ENCODE measurements at places on chromosomes 11 and 22.

GRCh38 chr11:35185696-35186095 lies 46.7 kb downstream of the CD44 start:
- no peak for DNase-seq

- no peak for DNase-seq
These were observed 66.2 kb downstream of the THAP12 start for GRCh38 chr11:76314741-76315090.

DNA sequence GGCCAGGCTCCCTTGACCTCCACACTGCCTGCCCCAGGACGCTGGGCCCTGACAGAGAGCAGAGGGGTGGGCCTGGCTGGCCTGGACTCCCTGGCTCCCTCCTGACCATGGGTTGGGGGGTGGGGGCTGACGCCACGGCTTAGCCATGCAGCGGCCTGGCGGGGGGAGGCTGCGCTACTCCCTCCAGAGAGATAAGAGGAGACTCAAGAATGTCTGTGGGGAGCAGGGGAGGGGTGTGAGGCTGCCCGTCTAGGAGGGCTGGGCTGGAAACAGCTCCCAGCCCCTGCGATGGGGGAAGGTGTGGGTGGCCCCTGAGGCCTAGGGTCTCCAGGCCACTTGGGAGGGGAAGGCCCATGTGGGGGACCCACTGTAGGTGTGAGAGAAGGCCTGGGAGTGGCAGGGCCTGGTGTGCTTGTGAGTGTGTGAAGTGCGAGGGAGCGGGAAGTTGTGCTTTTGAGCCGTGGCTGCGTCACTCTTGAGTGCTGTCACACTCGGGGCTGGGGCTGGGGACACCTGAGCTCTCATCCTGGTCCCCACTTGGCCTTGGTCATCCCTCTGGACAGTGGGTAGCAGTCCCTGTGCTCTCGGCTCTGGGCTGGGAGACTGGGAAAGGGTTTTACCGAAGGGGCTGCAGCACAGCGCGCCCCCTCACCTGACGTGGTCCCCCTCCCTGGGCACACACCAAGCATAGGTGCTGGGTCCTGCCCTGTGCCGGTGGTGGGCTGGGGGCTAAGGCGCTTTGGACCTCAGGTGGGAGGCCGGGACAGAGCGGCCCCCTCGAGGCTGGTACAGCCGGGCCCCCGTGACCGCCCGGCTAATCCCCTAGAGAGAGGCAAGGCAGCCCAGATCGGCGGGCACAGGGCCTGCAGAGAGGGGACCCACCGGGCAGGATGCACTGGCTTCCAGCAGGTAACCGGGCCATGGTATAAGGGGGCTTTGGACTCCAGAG lies 2.4 kb downstream of the MYRF start:
- DNase-seq: no peak

GRCh38 chr11:111829185-111829968 lies 42.0 kb downstream of the ALG9 start:
- DNase-seq: no peak

DNA sequence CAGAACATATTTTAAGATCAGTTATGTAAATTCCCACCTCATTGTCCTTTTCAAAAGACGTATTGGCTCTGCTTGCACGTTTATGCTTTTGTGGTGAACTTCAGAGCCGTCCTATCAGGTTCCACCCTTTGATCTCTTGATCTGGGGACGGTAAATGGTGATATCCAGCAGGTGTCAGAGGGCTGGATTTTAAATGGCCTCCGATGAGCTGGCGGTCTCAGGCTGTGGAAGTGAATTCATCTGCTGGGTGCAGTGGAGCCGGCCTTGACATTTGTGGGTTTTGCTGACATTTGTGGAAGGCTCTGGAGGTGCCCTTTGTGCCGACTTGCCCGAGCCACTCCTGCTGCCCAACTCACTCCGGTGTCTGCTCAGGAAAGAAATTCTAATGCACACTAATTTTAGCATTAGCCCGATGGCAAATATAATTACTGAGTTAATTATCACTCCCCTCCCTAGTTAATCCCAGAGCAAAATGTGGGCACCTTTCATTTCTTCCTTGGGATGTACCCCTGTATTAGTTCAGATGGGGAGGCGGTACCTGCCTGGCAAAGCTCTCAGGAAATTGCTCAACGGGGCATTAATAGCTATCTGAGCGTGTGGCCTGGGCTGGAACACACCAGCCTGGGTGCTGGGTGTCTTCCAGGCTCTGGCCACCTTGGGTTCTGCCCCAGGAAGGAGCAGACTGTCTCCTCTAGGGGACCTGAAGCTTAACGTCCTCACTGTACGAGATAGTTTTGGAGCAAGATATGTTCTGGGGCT lies 9.1 kb downstream of the LRP5 start:
- DNase-seq: no peak

GRCh38 chr11:67502328-67502979 lies 2.7 kb downstream of the PITPNM1 start:
- DNase-seq: peak; percentile 52

- DNase-seq: peak; percentile 31
These were observed 64.7 kb downstream of the PARVG start for GRCh38 chr22:44245438-44245837.

- DNase-seq: peak; percentile 43
These were observed 13.0 kb downstream of the NCF4 start for GRCh38 chr22:36873614-36874308.

GRCh38 chr11:125063429-125064043 lies 431 bp downstream of the SLC37A2 start:
- DNase-seq: no peak

- DNase-seq: peak; percentile 76
These were observed 1335.0 kb downstream of the BRD1 start for GRCh38 chr22:48492366-48493320.
